ENCODE measurements at places on chromosomes 5 and 9.

- DNase-seq: no peak
These were observed 1.7 kb upstream of the PTGDS start for GRCh38 chr9:136975644-136976043.

GRCh38 chr5:154179846-154180710, 10.5 kb upstream of the GALNT10 start:
- DNase-seq: no peak

DNA sequence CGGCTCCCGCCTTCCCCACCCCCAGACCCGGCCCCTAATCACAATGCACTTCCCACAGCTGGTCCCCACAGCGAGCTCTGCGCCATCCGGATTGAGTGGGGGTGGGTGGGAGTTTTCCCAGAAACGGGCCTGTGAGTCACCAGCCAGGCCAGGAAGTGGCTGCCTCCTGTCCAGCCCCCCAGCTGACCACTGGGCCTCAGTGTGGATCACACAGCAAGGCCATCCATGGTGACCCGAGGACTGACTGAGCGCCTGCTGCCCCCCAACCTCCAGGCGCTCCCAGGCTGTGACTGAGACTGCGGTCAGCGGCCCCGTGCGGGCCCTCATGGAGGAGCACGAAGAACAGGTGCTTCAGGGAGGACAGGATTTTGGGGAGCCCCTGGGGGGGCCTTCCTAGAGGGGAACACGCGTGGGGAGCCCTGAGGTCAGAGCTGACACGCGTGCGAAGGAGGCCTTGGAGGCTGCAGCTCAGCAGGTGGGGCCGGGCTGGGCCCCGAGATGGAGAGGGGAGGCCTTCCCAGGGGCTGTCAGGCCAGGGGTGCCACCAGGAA, 48.3 kb upstream of the EGFL7 start:
- peak; percentile 98 for DNase-seq

GRCh38 chr9:135728436-135729110, 26.6 kb downstream of the KCNT1 start:
- DNase-seq: no peak

DNA sequence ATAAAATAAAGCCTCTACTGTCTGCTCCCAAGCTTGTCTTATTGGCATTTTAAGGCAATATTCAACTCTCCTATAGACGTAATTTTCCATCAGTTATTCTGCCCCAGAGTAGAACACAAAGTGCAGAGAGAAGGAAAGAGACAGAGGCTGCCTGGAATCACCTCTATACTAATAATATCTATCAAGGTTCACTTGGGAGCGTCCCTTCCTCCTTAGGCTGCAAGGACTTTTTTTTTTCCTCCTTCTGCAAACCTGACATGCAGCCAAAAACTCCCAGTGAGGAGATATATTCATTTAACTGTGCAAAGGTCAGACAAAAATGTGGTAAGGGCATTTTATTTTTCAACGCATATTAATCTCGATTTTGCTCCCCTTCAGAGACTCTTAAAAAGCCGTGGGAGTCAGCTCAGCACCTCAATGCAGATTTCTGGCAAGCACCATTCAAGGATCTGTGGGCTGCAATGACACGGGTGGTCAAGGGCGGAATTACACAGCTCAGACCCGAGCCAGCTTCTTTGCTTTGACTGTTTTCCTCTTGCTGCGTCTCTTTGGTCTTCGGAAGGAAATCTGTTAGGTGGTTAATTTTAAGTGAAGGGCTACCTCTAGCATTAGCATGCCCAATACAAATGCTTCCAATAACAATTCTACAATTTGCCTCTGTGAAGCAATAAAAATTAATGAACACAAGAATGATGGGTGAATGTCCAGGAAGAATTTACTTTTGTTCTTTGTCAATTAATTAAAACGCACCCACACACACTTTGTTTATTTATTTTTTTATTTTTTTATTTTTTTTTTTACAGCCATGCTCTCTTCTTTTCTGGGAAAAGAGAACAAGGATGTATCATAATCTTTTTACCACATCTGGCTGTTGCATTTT, 587.7 kb upstream of the GRAMD2B start:
- no peak for DNase-seq

DNA sequence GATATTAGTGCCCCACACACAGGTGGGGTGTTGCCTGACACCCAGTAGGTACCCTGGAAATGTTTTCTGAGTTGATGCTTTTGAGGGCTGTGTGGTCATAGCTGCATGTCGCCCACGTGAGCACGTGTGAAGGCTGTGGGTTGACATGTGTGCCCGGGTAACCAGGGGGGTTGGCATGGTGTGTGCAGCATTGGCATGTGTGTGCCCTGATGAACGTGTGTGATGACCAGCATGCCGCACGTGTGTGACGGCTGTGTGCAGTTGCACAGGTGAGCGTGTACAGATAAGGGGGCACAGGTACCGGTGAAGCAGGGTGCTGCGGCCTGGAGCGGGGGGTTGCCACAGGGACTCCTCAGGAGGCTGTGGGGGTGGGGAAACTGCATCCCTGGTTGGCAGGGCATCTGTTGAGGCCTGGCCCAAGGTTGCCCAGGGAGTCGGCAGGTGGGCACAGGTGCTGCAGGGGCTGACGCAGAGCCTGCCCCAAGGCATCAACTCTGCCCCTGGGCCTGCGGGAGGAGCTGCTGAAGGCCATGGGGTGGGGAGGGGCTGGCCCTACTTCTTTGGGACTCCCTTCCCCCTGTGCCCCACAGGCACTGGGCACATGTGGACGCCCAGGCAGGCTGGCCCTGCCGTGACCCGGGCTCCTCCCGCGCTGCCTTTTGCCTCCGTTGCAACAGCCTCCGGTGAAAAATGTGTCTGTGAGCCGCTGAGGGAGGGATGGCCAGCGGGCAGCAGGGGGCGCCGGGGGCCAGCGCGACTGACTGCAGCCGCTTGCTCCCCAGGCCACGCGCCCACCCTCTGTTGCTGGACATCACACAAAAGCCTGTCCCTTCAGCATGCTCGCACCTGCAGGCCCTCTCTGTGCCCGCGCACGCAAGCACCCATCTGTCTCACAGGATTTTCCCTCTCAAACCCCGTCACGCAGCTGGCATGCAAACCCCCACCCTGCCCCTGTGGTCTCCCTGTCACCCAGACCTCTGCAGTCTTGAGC, 2.2 kb downstream of the UNC5A start:
- peak; percentile 58 for DNase-seq

GRCh38 chr5:154095904-154096303, 57.1 kb downstream of the MFAP3 start:
- DNase-seq: no peak

- DNase-seq: no peak
These were observed 175.9 kb downstream of the ERCC6L2 start for GRCh38 chr9:96051423-96051822.

- peak; percentile 68 for DNase-seq
These were observed 22.2 kb downstream of the TNFSF8 start for GRCh38 chr9:114908104-114908622.

DNA sequence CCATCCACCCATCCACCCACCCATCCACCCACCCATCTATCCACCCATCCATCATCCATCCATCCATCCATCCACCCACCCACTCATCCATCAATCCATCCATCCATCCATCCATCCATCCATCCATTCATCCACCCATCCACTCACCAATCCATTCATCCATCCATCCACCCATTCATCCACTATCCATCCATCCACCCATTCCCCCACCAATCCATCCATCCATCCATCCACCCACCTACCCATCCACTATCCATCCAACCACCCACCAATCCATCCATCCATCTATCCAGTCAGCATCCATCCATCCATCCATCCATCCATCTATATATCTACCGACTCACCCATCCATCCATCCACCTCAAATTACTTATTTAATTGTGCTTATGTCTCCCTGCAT, 36.9 kb upstream of the PHYKPL start:
- DNase-seq: no peak

- DNase-seq: no peak
These were observed 263.8 kb downstream of the NSG2 start for GRCh38 chr5:174309131-174309795.

DNA sequence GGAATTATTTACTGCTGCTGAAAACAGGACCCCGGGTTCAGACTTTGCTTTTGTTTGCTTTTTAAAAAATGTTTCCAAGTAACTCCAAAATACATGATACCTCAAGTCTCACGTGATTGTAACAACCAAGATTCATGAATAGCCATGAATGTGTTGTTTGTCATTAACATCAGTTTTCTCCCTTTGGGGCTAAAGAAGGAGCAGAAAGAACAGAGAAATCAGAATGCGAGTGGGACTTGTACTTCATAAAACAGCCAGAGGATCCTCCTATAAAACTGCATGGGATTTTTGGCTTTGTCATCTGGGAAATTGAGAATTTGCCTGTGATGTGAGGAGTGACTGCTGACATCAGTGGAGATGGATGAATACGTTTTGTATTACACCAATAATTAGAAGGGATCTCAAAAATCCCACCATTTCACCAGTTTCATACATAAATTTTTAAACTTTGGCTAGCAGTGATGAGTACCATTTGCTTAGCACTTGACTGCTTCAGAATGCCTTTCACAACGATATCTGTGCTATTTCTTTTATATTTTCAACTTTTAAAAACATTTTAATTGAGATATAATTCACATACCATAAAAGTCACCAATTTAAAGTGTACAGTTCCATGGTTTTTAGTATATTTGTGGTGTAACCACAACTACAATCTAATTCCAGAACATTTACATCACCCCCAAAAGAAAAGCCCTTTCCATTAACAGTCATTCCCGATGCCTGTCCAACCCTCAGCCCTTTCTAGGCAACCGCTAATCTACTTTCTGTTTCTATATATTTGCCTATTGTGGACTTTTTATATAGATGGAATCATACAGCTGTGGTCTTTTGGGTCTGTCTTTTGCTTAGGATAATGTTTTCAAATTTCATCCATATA, 126.9 kb upstream of the ANKRD55 start:
- no peak for DNase-seq

DNA sequence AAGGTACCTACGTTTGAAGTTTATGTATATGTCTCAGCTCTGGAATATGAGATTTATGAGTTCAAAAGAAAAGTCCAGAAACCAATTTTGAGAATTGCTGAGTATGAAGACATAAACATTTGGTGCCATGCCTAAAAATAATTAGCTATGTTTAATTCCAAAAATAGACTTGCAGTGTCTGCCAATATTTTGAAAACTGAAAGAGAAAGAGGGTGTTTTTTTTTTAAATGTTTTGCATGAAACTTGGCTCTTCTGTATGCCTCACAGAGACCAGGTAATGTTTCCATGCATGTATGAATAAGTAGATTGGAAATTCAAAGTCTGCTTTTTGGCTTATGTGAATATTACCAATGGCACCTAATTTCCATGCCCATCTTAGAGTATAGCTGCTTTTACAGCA, 634.4 kb upstream of the C9orf72 start:
- DNase-seq: no peak

- DNase-seq: no peak
These were observed 135.4 kb downstream of the RGS3 start for GRCh38 chr9:113598883-113599282.

- peak; percentile 19 for DNase-seq
These were observed 113.1 kb upstream of the ACOT12 start for GRCh38 chr5:81506900-81507588.

Measured in H54 (cell line).